ENCODE measurements at places on chromosomes 12 and 14.

GRCh38 chr12:32155961-32156529, 49.4 kb downstream of the BICD1 start:
- no peak for DNase-seq

DNA sequence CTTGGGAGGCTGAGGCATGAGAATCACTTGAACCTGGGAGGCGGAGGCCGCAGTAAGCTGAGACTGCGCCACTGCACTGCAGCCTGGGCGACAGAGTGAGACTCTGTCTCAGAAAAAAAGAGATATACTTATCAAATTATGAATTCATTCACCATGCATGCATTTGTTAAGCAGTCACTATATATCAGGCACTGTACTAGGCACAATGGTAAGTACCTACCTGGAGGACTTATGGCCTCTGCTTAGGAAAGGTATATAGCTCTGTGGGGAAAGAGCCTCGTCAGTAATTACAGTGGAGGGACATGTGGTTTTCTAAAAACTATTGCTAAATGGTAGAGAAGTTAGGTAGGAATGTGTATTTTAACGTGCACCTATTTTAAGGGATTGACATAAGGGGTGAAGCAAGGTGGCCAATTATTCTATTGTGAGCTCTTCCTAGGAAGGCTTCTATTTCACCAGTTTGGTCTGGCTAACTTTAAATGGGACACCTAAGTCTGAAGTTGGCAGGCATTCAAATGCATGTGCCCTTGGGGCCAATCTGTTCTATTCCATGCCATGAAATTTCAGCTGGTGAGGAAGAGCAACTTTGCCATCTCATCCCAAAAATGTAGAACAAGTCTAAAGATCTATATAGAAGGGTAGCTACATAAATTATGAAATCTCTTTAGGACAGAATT, 15.0 kb downstream of the TCP11L2 start:
- no peak for DNase-seq

DNA sequence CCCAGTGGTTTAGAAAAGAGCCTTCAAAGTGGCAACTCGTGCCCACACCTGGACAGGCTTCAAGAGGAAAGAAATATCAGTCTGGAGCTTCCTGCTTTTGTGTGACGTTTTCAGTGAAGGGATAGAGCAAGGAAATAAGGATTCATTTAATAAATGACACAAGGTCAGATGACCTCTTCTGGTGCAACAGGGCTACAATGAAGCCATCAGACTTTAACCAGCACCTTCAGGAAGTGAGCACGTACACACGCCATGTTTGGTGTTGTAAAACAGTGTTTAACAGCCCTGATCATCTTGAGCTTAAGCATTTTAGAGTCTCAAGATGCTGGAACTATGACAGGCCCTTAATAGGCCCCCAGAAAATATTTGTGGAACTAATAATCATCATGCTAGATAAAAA, 59.1 kb downstream of the CCDC60 start:
- DNase-seq = no peak

GRCh38 chr14:36845356-36846012, 183.8 kb downstream of the PAX9 start:
- no peak for DNase-seq

DNA sequence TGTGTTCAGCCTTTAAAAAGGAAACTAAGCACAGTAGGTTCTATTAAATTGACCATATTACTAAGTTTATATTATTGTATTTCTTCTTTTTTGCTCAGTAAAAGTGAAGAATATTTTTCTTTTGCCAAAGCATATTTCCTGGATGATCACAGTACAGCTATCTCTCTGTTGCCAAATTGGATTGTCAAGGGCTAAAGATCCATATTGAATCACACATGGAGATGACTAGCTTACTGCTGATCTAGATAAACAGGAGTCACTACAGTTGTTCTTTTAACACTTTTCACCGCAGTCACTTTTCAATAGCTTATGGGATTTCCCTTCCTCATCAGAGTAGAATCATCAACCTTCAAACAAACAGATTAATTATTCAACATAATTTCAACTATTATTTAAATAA, 78.6 kb downstream of the LRRC9 start:
- no peak for DNase-seq

DNA sequence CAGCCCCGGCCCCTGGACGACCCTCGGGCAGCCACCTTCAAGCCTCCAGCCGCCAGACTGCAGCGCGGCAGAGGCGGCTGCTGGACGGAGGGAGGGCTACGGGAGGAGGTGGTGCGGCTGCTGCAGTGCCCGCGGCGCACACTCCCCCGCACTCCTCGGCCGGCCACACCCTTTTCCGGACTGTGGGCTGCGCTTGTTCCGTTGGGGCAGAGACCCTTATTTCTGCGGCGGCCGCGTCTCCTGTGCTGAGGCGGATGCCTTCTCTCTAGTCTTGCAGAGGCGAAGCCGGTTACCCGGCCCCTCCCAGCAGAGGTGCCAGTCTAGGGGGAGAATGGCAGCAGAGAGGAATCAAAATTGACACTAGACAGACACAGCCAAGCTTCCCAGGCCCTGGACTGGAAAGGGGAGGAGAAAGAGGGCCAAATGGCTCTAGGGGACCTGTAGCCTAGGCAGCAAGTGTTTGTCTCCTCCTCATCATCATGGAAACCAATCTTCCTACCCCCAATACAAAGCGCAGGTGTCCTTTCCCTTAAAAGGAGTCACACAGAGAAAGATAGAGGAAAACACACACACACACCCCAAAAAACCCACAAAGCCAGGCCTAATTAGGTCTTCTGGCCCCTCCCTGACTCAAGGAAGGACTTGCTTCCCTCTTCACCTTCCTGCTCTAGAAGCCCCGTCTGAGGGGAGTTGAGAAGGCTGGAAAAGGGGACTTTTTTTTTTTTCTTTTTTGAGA, 1.3 kb downstream of the ESYT1 start:
- DNase-seq = peak; percentile 85

GRCh38 chr12:89334548-89335169, 17.6 kb downstream of the DUSP6 start:
- DNase-seq = no peak

- DNase-seq = no peak
These were observed 29.3 kb downstream of the SLC7A8 start for GRCh38 chr14:23153851-23154796.

DNA sequence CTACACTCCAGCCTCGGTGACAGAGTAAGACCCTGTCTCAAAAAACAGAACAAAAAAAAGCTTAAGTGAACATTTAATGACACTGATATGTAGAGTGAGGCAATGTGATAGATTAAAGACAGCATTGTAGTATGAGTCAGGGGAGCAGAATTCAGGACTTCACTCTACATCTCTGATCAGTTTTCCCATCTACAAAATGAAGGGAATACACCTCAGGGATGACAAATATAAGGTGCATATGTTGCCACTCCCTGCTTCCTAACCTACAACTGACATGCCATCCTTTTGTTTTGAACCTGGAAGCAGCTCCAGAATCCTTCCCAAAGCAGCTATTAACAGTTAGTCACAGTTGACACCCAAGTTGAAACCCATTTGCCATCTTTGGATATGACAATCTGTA, 30.9 kb upstream of the STRN3 start:
- no peak for DNase-seq

DNA sequence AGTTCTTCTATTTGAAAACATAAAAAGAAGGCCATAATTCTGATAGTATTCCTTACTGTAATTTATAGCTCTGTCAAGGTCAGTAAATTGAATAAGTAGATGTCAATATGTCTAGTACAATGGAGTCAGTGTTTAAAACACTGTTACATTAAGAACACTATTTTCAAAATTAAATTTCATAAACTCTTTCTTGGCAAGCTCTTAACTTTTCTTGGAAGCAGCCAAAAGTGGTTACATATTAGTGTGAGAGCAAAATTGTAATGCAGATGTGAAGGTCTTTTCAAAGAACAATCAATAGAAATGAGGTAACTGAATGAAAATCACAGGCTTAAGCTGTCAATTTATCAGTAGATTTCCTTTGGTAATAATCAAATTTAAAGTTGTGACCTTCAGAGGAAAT, 722.4 kb upstream of the NOVA1 start:
- no peak for DNase-seq

GRCh38 chr12:13875744-13876143, 105.7 kb downstream of the GRIN2B start:
- DNase-seq = no peak

DNA sequence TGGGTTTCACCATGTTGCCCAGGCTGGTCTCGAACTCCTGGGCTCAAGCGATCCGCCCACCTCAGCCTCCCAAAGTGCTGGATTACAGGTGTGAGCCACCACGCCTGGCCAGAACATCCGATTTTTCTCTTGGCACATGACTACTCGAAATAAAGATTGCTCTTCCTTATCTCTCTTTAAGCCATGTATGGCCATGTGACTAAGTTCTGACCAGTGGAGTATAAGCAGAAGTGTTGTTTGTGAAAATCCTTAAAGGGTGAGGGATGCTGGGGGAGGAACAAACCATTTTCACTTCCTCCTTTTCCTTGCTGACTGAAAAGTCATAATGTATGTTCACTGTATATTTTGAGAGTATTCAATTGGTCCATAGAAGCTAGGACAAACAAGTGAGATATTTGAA, 50.7 kb upstream of the ATF7IP start:
- no peak for DNase-seq

DNA sequence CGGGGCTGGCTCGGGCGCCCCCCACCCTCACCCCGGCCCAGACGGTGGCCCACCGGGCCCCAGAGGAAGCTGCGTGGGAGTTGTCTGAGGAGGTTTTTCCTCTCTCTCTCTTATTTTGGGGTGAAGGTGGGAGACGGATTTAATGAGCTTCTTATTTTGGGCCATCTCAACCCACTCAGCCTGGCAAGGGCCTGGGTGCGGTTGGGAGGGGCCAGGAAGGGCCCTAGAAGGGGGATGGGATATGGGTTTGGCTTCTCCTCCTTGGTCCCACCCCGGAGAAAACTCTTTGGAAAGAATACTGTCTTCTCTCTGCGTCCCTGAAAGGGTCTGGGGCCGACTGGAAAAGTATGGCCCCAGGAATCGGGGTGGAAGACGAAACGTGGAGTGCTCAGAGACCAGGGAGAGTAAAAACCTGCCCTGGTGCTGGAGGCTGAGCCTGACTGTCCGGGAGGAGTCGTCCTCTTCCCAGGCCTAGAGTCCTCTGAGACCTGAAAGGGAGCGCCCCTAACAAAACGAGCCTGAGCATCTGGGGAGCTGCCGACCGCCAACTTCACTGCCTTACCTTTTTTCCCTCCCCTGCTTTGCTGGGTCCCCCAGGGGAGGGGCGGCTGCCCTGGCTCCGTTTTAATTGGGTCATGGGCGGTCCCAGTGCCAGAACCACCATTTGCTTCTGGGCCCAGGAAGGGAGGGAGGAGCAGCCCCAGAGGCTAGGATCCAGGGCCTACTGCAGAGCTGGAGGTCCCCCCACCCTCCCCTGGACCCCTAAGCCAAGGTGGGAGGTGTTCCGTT, 1.6 kb downstream of the MMP14 start:
- no peak for DNase-seq

DNA sequence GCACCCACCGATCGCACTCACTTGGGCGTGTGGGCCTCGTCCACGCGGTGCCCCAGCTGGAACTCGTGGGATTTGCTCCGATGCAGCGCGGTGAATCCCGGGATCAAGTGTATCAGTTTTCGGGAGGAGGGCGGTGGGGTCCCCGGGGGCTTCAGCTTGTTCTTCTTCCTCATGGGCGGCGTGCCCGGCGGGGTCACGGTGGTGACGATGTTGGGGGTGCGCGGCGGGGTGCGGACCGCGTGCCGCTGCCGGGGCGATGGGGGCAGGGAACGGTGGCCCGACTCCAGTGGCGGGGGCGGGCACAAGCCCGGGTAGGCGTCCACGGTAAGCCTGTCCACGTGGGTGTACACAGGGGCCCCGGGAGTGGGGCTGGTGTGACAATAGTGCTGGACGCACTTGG, 207.8 kb downstream of the KSR2 start:
- DNase-seq = no peak

GRCh38 chr12:85058339-85058738, 22.2 kb downstream of the LRRIQ1 start:
- no peak for DNase-seq

DNA sequence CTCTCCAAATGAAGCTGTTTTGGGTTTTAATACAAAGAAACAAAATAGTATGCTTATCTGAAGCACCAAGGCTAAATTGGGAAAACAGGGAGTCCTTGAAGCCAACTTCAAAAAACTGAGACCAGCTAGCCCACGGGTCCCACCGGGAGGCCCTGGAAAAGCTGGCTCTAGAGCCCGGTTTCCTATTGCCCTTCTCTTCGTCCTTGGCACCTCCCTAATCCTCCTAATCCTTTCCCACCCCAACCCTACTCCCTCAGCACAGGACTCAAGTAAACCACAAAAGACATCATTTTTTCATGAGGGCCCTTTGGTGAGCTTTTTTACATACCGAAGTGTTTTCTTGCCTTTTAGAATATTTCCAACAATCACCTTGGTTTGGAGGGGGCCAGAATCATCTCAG, 11.3 kb downstream of the LRRC74A start:
- DNase-seq = no peak

- peak; percentile 48 for DNase-seq
These were observed 91.9 kb downstream of the TMEM30B start for GRCh38 chr14:61188978-61189808.

GRCh38 chr12:112126000-112126438, 659 bp downstream of the TRAFD1 start:
- no peak for DNase-seq

DNA sequence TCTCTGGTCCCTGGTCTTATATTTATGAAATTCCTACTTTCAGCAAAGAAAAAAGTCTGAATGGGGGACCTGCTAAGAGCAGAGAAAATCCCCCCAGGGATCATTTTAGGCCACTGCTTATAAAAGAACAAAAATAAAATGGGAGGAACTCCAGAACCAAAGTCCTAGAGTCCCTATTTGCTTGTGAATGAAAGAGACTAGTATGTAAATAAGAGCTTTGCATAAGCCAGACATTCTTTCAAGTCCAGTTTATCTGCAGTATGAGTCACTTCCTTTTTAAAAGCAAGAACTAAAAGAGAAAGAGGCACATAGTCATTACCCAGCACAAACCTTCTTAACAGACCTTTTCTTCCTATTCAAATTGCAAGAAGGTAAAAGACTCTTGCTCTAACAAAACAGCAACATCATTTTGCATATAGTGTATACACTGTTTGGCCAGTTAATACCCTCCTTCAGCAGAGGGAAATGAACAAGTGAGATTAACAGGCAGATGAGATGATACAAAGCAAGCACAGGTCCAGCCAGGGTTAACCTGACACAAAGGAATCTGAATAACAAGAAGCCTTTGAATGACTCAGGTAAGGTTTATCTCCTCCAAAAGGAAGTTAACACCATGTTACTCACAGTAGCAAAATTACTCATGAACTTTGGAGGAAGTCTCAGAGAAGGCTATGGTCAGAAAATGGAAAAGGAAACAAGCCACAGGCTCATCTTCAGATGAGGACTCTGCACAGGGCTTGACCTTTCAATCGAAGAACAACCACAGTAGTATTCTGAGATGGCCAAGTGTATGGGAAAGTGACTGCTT, 87.3 kb downstream of the PHLDA1 start:
- peak; percentile 42 for DNase-seq

DNA sequence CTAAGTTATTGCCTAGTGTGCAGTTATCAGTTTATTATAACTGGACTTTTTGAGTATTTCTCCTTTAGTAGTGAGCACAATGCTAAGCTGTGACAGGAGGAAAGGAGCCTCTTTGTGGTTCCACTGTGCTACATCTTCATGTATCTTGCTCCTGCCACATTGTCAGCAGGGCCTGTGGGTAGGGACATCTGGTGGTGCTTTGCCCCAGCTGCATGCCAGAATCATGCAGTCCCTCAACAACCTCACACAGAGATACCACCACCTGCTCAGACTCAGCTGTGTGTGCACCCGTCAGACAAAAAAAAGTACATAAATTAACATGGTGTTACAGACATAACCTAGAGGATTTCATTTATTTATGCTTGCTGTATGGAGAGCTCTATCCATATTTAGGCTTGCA, 51.1 kb downstream of the MIS18BP1 start:
- peak; percentile 3 for DNase-seq

Data from activated naive CD8-positive, alpha-beta T cell treated with anti-CD3 and anti-CD28 coated beads for 36 hours (primary cell).